ENCODE measurements at places on chromosomes 2 and 18.

- no peak for DNase-seq
Observed at GRCh38 chr2:64652231-64653108, 1.2 kb downstream of the SERTAD2 start.

DNA sequence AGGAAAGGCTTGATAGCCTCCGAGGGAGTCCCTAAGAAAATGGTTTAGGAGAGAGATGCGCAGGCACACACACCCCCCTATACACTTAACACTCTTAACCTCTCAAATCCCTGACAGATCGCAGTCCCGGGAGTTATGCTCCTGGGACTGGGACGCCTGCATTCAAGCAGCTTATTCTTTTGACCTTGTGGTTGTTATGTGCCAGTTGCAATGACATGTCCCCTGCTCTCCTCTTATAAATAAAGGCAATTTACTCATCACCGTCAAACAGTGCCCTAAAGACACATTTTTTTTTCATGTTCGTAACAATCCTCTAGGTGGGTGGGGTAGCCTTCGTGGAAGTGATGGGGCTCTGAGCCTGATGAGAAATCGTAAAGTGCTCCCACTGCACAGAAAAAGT lies 162.2 kb downstream of the LRRC30 start:
- DNase-seq = no peak

- no peak for DNase-seq
Observed at GRCh38 chr2:46435796-46436360, 43.5 kb upstream of the TMEM247 start.

GRCh38 chr2:127759931-127760330 lies 51.0 kb downstream of the WDR33 start:
- no peak for DNase-seq

DNA sequence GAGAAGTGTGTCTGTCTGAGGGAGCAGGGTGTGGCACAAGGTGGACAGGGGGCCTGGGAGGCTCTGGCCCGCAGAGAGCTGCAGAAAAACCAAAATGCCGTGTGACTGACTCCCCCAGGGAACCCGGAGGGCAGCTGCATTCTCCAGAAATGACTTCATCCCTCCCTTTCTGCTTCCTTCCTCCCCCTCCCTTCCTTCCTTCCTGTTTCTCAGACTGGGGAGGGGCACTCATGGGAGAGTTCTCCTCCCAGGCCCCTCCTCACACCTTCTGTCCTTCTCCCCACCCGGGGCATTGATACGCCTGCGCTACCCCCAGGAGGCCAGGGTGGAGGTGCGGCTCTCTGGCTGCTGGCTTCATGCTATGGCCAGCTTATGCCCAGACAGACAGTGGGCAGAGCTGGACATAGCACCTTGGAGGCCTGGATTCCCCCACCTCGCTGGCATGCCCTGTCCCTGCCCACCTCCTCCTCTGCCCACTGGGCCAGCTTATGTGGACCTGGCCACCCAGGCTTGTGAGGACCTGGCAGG lies 8.2 kb upstream of the GPR17 start:
- no peak for DNase-seq

GRCh38 chr2:178756843-178757242 lies 50.4 kb downstream of the TTN start:
- no peak for DNase-seq

DNA sequence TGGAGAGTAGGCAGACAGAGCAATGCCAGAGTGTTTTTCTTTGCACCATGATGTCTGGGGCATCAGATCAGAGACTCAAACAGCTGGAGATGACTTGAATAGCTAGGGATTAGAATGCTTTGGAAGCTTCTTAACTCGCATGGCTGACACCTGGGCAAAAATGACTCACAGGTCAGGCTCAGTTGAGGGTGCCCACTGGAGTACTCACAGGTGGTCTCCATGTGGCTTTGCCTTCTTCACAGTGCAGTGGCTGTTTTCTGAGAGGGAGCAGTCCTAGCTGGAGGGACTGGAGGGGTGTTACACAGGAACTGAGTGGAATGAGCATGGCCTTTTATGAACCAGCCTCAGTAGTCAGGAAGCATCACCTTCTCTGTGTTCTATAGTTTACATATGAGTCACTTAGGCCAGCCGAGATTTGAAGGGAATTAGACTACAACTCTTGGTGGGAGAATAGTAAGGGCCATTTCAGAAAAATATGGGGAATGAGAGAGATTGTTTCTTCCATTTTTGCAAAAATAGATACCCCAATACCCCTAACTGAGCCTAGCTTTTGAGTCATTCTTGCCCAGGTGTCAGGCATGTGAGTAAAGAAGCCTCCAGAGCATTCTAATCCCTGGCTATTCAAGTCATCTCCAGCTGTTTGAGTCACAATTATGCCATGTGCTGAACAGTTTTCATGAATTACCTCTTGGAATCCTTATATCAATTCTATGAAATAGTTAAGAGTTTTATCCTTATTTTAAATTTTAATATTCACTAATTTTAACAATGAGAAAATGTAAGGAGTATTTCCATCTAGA lies 7.1 kb upstream of the PPP1R1C start:
- DNase-seq = no peak

DNA sequence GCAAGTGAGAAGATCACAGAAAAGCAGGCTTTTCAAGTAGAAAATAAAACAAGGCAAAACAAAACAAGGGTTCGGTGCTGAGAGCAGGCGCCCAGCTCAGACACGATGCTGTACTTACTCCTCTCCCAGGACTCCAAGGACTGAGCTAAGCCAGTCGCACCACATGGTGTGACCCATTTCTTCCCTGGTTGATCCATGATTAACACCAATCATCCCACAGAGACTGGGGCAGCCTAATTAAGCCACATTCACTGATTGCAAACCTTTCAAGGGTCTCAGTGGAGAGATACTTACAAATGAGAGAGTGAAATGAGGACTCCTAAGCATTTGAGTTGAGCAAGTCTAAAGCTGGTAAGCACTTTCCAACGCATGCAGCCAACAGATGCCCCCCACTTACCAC lies 155.2 kb downstream of the MYO5B start:
- DNase-seq = no peak

- no peak for DNase-seq
Observed at GRCh38 chr2:134407154-134407890, 153.4 kb downstream of the MGAT5 start.

- DNase-seq = no peak
Observed at GRCh38 chr2:5609201-5609600, 83.0 kb upstream of the SOX11 start.

- no peak for DNase-seq
Observed at GRCh38 chr2:160666154-160667060, 172.8 kb upstream of the RBMS1 start.

DNA sequence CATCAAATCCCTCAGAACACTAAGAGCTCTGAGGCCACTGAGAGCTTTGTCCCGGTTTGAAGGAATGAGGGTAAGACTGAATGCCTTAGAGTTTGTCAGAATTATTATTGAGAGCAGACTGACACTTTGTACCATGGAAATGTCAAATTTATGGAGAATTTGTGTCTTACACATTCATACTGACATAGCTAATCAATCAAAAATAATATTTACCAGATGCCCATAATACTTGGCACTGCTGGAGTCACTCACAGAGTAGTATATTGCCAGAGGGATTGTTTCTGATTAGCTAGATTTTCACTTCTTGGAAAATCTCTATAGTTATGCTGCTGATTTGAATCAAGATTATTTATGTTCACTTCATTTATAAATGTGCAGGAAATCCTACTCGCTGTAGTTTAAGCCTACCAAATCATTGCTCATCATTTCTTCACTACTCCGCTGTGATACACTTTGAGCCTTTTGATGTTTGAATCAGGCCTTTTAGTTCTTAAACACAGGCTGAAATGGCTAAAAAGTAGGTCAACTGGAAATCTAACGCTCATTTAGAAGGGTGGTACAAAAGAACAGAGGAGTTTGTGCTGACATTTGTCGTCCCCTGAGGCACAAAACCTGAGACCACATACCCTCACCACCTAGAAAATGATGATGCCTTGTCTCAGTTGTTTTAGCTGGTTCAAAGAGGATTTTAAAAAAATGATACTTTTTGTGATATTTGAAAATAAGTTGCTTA lies 96.1 kb upstream of the CSRNP3 start:
- DNase-seq = no peak

DNA sequence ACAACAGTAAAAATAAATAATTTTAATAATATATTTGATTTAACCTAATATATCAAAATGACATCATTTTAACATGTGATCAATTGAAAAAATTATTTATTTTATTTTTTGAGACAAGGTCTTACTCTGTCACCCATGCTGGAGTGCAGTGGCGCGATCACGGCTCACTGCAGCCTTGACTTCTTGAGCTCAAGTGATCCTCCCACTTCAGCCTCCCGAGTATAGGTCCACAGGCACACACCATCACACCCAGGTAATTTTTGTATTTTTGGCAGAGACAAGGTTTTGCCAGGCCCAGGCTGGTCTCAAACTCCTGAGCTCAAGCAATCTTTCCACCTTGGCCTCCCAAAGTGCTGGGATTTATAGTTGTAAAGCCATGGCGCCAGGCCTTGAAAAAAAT lies 126.7 kb upstream of the COPS8 start:
- DNase-seq = no peak

DNA sequence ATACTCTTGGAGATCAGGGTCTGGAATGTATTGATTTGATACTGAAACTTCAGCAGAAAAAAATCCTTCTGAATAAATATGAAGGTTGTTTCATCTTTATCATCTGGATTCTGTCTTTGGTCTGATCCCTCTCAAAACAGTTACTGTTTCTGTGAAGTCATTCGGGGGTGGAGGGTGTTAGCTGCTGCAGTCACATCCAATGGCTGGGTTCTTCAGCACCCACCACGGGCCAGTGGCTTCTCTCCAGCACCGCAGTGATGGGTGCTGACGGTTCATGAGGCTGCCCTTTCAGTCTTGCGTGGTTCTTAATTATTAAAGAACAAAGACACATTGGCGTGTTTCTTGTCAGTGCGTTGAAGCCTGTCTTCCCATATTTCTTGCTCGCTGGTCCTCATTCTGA lies 148.0 kb downstream of the LDLRAD4 start:
- no peak for DNase-seq

DNA sequence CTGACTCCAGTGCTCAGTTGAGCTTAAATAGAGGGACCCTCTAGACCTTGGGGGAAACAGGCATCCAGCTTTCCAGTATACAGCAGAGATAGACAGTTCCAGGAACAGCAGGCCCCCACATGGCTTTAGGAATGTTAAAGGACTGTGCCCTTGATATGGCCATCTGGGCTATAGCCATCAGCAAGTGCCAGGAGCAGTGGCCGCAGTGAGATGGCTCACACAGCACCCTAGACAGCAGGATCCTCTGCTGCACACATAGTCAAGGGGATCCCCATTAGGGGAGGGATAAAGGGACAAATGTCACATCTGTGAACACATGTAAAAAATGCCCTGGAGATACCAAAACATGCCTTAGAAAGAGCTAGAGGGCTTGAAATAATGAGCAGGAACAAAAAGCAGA lies 213.4 kb downstream of the PTH2R start:
- DNase-seq = no peak

DNA sequence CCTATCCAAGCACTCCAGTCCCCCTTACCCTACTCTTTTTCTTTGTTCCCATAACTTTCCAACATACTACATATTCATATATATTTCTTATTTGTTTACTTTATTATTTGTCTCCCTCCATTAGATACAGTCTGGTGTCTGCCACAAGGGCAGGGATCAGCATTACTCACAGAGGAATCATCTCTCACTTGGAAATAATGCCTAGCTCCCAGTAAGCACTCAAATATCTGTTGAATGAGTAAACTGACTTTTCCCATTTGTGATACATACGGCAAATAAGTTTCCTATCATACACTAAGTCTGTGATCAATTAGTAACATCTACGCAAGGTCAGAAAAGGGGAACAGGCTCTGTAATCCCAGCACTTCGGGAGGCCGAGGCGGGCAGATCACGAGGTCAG lies 18.7 kb downstream of the C1D start:
- no peak for DNase-seq

DNA sequence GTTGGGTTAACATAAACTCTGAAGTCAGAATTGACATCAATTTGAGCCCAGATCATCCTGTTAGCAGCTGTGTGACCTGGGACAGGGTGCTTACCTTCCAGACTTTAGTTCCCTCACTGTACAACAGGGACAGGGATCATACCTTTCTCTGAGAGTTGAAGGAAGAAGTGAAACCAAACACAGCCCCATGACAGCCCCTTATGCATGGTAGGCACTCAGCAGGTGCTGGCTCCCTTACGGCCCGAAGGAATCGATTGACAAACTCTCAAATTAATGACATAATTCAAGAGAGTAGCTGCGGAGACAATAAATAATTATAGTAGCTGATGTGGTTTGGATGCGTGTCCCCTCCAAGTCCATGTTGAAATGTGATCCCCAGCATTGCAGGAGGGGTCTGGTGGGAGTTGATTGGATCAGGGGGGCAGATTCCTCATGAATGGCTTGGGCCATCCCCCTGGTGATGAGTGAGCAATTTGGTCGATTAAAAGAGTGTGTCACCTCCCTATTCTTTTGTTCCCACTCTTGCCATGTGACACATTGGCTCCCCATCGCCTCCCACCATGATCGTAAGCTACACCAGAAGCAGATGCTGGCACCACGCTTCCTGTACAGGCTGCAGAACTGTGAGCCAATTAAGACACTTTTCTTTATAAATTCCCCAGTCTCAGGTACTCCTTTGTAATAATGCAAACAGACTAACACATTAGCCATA lies 72.4 kb downstream of the ODC1 start:
- no peak for DNase-seq

GRCh38 chr18:10161315-10161714 lies 247.5 kb downstream of the VAPA start:
- DNase-seq = no peak

DNA sequence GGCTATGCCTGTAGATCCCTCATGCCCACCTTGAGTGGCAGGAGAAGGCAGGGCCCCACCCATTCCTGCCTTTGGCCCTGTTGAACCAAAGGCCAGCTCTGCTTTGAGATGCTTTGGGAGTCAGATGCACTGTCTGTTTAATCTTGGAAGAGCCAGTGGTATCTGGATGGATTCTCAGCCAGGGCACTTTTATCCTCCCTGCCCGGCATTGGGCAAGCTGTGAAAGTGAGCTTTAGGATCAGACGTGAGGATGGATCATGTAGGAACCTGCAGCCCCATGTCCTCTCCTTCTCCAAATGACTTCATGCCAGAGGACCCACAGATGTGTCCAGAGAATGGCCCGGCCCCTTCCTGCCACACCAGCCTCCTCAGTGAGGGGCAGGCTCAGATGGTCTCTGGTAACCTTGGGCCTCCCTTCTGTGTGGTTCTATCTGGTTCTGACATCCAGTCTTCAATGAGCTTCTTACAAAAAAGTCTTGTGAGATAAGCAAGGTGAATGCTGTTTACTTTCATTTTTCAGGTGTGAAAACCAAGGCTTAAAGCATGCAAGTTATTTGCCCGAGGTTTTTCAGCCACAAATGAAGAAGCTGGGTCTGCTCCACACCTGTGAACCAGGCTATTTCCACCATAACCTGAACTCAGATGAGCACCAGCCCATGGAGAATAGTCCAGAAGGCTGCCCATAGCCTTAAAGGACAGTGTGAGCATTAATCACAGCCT lies 123.8 kb downstream of the KCTD1 start:
- DNase-seq = no peak

All from stimulated activated CD8-positive, alpha-beta memory T cell treated with anti-CD3 and anti-CD28 coated beads, Interleukin-7, amount 100 ng/mL, for 4 hours (primary cell).